Skeletal muscle cell (primary cell): ENCODE measurements at places on chromosomes 4 and X.

DNA sequence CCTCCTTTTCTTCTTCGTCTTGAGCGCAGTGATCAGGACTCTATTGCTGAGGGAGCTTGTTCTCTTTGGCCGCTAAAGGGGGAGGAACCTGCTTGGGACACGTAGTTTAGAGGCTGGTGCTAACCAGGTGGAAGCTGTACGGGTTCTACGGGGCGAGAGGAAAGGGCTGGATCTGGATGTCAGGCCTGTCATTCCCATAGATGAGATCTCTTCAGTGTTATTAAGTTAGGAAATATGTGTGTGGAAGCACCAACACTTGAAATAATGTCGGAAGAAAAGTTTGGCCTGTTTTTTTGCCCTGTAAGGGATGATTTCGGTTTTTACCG, 643 bp downstream of the SRP72 start:
- DNase-seq, result no peak

DNA sequence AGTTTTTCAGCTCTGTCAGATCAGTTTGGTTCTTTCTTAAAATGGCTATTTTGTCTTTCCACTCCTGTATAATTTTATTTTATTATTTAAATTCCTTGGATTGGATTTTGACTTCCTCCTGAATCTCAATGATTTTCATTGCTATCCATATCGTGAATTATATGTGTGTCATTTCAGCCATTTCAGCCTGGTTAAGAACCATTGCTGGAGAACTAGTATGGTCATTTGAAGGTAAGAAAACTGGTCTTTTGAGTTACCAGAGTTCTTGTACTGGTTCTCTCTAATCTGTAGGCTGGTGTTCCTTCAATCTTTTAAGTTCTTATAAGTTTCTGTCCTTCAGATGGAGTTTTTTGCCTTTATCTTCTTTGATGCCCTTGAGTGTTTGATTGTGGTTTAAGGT, 815.5 kb downstream of the KLHL13 start:
- DNase-seq, result no peak

GRCh38 chr4:165011403-165011802, 20.4 kb upstream of the TRIM60 start:
- DNase-seq, result no peak

- no peak for DNase-seq
These were observed 67.2 kb upstream of the CAMK2D start for GRCh38 chr4:113828702-113829101.

GRCh38 chr4:18435781-18436180, 414.2 kb upstream of the LCORL start:
- DNase-seq, result no peak

DNA sequence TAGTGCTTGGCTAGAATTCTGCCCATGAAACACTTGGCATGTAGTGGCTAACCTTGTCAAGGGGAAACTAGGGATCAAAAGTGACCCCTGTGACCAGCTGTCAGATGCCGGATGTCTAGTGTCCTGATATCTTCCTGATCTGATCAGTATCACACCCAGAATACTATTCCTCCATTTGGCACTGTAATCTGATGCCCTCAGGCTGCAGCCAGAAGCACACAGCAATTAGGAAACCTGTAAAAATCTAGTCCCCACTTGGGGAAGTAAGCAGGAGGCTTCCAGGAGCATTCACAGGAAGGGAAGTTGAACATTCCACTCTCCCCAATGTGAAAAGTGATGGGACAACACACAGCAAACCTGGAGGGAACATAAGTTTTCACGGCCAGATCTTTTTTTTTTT, 125.1 kb downstream of the HS6ST2 start:
- no peak for DNase-seq

DNA sequence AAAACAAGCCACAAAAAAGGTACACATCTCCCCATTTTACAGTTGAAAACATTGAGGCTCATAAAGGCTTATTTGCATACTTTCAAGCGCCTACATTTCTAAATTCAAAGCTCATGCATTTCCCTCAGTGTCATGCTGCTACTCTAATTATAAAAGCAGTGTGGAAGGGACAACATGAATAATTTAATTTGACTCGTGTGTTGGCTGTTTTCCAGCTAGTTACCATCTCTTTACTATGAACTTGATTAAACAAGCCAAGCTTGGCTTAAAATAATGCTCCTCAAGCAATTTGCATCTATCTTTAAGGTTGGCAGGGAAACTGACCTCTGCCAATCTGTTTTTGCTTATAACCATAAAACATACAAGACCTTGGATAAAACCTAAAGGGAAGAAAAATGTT, 252.5 kb upstream of the NEIL3 start:
- no peak for DNase-seq

- DNase-seq, result no peak
These were observed 22.3 kb upstream of the HTRA3 start for GRCh38 chr4:8247047-8247930.

DNA sequence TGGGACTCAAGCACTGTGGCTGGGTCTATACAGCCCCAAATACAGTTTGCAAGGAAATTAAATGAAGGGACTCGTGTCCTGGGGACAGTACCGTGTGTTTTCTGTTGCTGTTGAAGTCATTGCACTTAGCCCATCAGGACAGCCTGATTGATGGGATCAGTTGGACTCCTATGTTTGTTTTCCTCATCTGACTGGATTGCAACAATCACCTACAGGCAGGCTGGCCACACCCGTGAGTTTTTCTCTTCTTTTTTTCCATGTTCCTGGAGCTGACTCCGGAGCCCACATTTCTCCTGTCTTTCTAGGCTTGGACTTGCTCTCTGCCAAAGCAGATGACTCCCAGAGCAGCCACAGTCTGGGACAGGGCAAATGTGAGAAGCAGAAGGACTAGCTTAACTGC, 38.1 kb downstream of the RTL9 start:
- DNase-seq, result no peak

DNA sequence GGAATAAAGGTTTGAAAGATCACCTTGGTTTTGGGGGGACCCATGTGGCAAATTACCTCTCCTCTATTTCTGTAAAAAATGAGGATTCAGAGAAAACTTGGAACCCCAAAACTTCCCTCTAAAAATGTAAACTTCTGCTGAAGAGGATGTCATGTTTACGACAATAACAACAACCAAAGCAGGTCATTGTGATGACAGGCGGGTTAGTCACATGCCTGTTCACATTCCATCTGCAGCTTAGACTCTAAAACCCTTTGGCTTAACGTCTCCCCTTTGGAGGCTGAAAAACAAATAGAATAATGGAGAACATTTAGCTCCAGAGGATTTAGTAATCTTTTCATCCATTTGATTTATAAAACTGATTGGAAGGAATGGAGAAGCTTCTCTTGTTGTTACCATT, 75.0 kb upstream of the FAM9C start:
- DNase-seq, result no peak

DNA sequence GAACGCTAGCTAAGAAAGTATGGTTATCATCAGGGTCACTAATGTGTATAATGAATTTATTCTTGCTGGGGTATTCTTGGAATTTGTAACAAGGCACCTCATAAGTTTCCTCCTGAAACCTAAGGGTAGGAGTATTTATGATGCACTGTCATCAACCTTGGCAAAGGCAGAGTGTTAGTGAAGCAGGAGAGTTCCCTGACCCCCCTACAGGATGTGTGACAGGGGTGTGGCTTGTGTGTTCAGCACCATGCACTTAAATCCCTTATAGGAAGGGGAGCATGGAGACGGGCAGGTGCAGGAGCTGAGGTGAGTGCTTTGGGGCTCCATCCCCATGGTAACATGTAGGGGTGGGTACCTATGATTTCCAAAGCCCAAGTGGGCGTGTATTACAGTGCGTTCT, 237.7 kb downstream of the GALNTL6 start:
- no peak for DNase-seq

- DNase-seq, result peak; percentile 61
These were observed 3.5 kb downstream of the AP1AR start for GRCh38 chr4:112234952-112235609.

GRCh38 chr4:147860960-147861359, 129.1 kb downstream of the ARHGAP10 start:
- no peak for DNase-seq

GRCh38 chr4:145423017-145423708, 58.5 kb upstream of the SMAD1 start:
- no peak for DNase-seq

GRCh38 chr4:41865981-41866798, 69.0 kb upstream of the TMEM33 start:
- DNase-seq, result no peak
